ENCODE measurements at places on chromosomes 3 and 15.

DNA sequence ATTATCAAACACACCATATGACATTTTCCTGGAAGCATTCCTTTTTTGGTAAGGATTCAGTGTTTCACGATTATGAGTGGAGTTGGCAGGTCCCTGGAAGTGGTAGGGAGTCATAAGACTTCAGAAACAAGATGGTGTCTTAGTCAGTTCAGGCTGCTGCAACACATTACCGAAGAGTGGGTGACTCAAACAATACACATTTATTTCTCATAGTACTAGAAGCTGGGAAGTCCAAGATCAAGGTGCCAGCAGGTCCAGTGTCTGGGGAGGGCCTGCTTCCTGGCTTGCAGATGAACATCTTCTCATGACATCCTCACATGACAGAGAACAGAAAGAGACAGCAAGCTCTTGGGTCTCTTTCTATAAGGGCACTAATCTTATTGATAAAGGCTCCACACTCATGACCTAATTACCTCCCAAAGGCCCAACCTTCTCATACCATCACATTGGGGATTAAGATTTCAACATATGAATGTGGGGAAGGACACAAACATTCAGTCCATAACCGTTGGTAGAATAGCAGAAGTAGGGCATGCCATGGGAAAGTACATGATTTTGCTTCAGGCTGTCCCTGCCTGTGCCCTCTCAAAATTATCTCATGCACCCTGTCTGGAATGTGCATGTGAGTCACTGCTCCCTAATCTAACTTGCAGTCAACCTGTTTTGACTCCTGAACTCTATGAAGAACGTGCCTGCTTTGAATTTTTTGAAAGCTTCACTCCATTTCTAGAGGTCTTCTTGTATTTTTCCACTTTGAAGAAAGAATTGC lies 72.5 kb downstream of the GTPBP8 start:
- DNase-seq = no peak

GRCh38 chr3:39268549-39268900 lies 11.3 kb downstream of the CX3CR1 start:
- DNase-seq = no peak

DNA sequence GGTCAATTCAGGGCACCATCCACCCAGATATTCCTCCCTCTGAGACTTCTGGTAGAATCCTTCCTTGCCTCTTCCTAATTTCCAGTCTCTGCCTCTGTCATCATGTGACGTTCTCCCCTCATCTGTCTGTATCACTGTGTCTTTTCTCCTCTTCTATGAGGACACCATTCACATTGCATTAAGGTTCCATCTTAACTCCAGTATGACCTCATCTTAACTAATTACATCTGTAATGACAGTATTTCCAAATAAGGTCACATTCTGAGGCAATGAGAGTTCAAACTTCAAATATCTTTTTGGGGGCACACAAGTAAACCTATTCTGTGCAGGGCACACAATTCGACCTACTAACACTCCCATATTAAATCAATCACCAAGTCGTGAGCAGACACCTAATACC lies 169.7 kb downstream of the FHIT start:
- no peak for DNase-seq

DNA sequence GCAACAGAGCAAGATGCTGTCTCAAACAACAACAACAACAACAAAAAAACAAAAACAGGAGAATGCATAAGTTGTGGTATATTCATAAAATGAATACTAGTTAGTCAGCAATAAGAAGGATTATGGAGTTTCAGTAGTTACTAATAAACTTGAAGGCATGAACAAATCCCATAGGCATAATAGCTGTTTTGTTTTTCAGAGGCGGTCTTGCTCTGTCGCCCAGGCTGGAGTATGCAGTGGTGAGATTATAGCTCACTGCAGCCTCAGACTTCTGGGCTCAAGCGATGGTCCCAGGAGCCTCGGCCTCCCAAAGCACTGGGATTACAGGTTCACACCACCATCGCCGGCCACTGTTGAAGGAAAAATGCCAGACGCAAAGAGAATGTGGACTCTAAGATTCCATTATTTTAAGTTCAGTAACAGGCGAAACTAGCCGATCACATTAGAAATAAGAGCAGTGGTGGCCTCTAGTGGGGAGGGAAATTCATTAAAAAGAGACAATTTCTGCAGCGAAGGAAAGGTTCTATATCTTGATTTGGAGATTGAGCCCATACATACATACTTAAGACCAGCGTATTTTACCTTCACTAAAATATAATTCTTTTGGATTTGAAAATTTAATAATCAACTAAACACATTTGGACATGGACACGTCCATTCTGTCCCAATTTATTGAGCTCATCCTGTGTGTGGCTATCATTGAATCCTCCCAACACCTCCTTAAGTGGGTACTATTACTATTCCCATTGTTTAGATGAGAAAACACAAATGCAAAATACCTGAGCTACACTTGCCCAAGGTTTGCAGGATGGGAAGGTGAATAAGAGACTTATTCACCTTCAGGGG lies 27.4 kb upstream of the HDAC11 start:
- DNase-seq = peak; percentile 61

DNA sequence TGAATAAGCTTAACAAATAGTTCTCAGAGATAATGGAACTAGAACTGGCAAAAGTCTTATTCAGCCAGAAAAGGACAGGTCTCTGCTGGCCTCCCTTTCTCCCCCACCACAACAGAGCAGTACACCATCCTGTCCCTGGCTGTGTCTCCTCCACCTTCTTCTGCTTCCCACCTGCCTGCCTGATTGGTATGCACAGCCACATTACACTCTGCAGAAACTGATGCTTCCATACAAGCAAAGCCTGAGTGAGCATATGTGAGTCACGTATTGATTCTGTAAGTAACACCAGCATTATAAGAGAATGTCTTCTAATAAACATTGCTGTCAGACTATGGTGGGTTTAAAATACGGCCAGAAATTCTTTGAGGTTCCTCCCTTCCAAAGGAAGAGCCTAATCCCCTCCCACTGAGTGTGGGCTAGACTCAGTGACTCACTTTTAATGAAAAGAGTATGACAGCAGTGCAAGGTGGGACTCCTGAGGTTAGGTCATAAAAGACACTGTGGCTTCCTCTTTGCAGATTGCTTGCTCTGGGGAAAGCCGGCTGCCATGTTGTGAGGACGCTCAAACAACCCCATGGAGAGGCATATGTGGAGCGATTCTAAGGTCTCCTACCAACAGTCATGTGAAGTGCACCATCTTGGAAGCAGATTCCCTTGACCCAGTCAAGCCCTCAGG lies 44.4 kb downstream of the ANXA2 start:
- DNase-seq = peak; percentile 91

- no peak for DNase-seq
Observed at GRCh38 chr3:126098391-126098858, 14.5 kb upstream of the SLC41A3 start.

- no peak for DNase-seq
Observed at GRCh38 chr3:172270557-172271166, 177.6 kb downstream of the GHSR start.

GRCh38 chr3:42935472-42935871 lies 29.5 kb downstream of the ZNF662 start:
- DNase-seq = no peak

DNA sequence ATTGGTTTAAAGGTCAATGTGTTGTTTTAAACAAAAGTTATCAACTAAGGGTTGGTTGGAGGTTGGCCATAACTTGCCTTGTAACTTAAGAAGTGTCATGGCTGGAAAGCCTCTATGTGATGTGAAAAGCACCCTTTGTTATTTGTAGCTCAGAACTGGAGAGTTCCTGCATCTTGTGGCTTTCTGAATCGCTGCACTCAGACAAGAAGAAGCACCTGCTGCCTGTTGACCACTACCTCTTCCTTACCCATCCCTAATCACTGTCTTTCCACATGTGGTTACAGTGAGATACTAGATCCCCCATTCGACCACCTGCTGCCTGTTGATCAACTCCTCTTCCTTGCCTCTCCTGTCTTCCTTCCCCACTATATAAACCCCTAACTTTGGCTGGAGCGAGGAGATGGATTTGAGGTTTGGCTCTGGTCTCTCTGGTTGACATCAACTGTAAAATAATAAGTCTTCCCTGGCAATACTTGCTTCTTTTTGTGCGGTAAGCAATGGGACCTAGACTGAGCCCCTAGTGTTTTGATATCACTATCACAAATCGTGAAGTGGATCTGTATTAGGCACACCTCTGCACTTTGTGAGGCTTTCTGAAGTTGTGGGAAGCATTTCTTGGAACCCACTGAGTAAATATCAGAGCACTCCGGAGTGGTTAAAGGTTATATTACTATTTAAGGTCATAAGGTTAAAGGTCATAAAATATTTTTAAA lies 13.8 kb downstream of the RPL39L start:
- no peak for DNase-seq

- DNase-seq = peak; percentile 12
Observed at GRCh38 chr3:151328298-151328995, 902 bp downstream of the P2RY13 start.

GRCh38 chr3:414063-414462 lies 217.5 kb downstream of the CHL1 start:
- DNase-seq = no peak

- DNase-seq = peak; percentile 51
Observed at GRCh38 chr3:156668073-156668763, 6.2 kb upstream of the TIPARP start.

GRCh38 chr15:66935688-66936087 lies 129.7 kb upstream of the SMAD3 start:
- no peak for DNase-seq

DNA sequence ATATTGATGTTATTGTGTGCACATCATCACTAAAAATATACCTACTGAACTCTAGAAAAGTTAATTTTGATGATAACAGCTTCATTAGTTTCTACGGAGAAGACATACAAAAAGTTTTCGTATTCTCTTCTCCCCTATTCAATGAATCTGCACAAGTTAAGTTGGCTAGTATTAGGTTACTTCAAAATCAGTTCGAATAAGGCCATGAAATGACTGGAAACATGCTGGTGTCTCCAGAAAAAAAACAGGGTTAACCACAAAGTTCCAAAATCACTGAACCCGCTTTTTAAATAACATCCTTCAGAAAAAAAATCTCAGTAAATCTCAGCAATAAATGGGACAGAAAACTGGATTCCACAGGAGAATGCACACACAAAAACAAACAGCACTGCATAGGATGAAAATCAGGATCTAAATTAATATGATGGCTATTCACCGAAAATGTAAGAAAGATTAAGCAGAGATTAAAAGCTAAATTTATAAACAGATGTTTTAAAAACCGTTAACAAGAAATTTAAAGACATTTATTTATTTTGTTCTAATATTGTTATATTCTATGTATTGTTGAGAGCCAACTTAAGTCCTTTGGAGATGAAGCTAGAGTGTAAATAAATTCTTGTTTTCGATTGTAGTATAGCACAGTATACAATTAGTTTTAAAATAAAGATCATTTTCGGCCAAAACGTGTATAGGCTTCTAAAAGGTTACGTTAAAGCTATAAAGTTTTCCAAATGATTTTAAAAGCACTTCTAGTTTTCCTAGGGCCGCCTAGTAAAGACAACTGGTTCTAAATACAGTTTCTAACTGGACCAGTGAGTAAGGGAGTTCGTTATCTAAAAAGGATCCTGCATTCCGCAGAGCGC lies 1.0 kb downstream of the IGSF11 start:
- no peak for DNase-seq

- DNase-seq = peak; percentile 100
Observed at GRCh38 chr3:120160050-120160449, 65.8 kb upstream of the GSK3B start.

DNA sequence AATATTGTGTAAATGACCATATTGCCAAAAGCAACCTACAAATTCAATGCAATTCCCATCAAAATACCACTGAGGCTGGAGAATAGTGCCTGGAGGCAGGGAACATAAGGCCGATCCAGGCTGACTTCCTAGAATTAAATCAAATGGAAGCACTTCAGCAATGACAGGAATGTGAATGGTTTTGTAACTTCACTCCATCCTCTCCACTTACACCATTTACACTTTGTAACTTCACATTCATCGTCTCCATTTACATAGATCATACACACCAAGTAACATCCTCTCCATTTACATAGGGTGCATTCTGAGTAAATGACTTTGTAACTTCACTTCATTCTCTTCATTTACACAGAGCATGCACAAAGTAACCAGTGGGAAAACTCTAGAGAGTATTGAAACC lies 11.6 kb downstream of the STRIT1 start:
- peak; percentile 76 for DNase-seq

DNA sequence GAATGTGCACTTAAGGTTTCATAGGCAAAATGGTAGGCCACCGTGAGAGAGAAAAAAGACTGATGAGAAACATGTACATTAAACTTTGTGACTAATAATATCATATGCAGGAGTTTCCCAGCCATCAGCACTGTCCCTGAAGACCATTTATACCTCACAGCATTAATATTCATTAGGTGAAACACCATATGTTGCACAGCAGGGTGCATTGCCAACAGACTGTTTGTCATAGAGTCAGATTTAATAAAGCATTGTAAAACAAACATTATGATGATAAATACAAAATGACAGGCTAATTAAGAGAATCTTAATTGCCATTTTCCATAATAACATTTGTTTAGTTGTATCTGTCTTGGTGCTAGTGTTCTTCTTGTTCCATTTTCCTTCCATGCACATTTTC lies 578.3 kb downstream of the EPHA3 start:
- no peak for DNase-seq

GRCh38 chr3:175590745-175591144 lies 731.6 kb downstream of the NAALADL2 start:
- no peak for DNase-seq
